ENCODE measurements at places on chromosomes 16 and 17.
A peak's percentile ranks its signal among the peaks of the same experiment; 100 is the strongest.

GRCh38 chr16:83744441-83744981 lies 63.3 kb upstream of the HSBP1 start:
- peak; percentile 38 for DNase-seq

DNA sequence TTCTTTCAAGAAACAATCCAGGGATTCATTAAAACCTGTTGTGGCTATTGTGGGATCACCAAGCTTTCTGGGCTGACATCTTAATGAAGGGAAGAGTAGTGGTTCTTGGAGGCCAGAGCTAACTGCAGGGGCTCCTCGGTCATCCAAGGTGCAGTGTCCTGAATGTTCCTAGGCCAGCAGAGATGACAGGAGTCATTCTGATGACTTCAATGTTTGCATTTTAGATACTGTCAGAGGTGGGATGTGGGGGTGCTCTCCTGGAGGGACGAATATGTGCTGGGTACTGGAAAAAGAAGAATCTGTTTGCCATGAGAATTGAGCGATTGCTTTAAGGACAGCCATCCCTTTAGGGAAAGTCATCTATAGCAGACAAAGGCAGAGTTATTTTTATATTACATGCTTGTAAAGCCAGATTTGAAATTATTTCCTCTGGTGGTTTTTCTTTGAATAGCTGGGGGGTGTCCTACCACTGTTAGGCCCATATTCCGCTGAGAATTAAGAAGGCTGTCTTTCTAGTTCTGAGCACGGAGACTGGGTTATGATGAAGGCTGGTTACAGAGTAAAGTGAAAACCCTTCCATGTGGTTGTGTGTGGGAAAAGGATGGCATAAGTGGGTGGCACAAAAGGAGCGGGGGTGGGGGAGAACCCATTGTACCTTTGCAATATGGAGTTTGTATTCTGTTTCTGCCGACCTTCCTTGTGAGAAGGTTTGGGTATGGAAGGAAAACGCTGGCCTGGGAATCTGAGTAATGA lies 7.4 kb downstream of the HLF start:
- DNase-seq: no peak

- DNase-seq: no peak
These were observed 21.2 kb downstream of the CLEC16A start for GRCh38 chr16:10965440-10966061.

- no peak for DNase-seq
These were observed 13.3 kb downstream of the SOCS1 start for GRCh38 chr16:11242658-11243057.

DNA sequence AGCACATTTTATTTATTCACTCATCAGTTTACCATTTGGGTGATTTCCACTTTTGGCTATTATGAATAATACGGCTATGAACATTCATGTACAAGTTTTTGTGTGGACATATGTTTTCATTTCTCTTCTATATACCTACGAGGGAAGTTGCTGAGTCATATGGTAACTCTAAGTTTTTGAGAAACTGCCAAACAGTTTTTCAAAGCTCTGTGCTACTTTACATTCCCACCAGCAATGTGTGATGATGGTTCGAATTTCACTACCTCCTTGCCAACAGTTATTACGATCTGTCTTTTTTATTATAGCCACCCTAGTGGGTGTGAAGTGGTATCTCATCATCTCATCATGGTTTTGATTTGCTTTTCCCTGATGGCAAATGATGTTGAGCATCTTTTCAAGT lies 63.7 kb upstream of the MRTFB start:
- DNase-seq: no peak

- no peak for DNase-seq
These were observed 81.5 kb downstream of the AMFR start for GRCh38 chr16:56343661-56344517.

DNA sequence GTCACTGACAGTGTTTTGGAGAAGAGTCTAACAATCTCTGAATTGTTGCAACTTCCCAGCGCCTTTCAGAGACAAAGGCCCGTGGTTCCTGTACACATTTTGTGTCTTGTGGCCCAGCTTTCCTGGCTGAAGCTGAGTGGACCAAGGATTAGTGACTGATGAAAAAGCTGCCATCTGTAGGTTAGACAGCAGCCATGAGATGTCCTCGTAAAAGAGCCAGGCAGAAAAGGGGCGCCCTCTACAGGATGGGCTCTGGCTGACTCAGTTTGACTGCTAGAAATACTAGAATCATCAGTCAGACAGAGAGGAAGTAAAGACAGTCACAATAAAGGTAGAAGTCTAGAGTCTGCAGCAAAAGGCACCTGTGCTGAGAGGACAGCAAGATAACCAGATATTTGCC lies 26.5 kb upstream of the NF1 start:
- DNase-seq: peak; percentile 60

- DNase-seq: peak; percentile 82
These were observed 155.7 kb downstream of the CMIP start for GRCh38 chr16:81600275-81600674.

DNA sequence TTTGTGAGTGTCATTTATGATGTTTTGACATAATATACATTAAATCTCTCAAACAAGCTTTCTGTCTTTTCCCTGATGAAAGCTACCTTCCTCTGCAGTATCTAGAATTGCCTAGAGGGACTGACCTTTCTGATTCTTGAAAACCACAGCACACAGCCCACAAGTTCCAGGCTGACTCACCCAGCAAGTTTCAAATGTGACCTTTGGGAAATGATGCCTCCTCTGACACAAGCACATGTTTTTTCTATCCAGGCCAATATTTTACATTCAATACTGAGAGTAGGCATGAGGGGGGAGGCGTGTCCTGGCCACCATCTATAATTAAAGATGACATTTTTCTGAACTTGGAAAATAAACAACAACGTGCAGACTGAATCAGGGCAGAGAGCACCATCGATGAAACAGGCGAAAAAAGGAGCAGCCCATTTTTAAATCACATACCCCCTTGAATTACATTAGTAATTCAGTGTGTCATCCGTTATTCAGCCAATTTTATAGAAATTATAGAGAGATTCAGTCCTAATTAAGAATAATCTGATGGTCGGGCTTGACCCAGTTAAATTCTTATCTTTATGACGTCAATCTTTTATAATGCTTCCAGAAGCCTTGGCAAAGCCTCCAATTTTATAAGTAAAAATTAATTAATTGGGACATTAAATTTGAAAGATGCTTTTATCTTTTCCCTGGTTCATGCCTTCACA lies 292.6 kb upstream of the CDH11 start:
- peak; percentile 73 for DNase-seq

- DNase-seq: no peak
These were observed 35.0 kb downstream of the NKD1 start for GRCh38 chr16:50583211-50583610.

GRCh38 chr16:64412578-64413280 lies 709.1 kb downstream of the CDH11 start:
- peak; percentile 88 for DNase-seq

DNA sequence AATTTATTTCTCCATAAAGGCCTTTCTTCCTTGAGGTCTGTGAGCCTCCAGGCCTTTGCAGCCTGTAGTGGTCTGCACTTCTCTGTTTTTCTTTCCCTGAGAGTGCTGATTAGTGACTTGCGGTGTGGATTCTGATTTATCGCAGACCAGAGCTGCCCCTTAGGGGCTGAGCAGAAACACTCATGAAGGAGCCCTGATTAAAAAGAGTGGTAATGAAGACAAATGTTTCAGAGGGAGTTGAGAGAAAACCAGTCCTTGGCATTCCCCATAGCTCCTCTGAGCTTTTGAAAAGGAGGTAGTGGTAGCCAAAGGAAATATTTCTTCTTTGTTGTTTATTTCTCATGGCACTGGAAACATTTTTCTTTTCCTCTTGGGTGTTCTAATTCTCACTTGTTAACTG lies 268.1 kb upstream of the TBX2 start:
- no peak for DNase-seq

DNA sequence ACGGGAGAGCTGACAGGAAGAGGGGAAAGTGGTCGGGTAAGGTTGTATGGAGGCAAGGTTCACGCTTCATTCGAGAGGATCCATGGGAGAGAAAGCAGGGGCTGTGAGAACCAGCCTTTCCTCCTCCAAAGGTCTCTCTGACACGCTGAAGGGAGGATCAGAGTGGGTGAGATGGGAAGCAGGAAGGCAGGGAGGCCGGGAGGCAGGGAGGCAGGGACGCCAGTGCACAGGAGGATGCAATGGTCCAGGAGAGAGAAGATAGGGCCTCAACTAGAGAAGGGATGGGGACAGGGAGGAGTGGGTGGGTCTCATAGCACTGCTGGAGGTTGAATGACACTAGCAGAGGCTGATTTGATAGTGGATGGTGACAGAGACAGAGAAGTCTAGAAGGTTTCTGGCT lies 54.1 kb downstream of the PIMREG start:
- no peak for DNase-seq

- DNase-seq: no peak
These were observed 95.5 kb upstream of the DHX40 start for GRCh38 chr17:59469786-59470485.

DNA sequence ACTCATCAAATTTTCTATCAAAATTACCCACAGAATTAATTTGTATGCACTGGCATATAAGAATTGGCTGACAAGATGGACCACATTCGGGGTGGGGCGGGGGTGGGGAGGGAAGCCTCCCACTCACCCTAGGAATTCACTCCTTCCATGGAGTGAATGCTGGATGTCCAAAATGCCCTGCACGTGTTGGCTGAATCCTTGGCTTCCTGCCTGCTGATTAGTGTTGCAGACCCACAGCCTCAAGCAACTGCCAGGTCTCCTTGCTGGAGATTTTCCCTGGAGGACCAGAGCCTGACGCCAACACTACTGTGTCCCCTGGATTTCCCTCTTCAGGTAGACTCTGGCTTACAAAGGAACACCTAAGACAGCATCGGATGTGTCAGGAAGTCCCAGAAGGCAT lies 575.7 kb upstream of the CDH11 start:
- DNase-seq: no peak

DNA sequence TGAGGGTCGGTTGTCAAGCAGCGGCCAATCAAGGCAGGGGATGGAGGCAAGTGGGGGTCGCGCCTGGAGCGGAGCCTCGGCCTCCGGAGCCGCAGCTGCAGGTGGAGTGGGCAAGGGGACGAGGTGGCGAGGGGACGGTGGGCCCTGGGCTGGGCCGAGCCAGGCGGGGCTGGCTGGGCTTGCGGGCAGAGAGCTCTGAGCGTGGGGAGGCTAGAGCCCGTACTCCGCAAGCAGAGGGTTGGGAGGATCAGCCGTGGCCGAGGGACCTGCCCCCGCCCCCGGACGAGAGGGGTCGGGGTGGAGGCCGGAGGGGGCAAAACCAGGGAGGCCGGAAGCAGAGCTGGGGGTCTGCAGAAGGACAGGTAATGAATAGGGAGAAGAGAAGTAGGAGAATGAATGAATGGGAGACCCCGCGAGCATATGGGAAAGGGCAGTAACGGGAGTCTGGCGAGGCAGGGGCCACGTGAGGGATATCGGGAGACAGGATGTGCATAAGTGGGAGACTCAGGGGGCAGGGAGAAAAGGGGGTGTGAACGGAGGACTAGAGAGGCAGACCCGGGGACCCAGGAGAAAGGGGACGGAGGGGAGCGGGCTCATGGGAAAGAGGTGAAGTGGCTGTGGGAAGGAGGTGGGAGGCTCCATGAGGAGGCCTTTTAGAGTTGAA lies at the start of gene KATNB1:
Gene KATNB1, plus strand, starts transcription at position 16 of the 664 bp plus-strand sequence. CDS start 1,474 bp downstream, outside the sequence.
- peak; percentile 17 for DNase-seq

GRCh38 chr17:29111816-29112499 lies 68.2 kb downstream of the MYO18A start:
- DNase-seq: peak; percentile 36

DNA sequence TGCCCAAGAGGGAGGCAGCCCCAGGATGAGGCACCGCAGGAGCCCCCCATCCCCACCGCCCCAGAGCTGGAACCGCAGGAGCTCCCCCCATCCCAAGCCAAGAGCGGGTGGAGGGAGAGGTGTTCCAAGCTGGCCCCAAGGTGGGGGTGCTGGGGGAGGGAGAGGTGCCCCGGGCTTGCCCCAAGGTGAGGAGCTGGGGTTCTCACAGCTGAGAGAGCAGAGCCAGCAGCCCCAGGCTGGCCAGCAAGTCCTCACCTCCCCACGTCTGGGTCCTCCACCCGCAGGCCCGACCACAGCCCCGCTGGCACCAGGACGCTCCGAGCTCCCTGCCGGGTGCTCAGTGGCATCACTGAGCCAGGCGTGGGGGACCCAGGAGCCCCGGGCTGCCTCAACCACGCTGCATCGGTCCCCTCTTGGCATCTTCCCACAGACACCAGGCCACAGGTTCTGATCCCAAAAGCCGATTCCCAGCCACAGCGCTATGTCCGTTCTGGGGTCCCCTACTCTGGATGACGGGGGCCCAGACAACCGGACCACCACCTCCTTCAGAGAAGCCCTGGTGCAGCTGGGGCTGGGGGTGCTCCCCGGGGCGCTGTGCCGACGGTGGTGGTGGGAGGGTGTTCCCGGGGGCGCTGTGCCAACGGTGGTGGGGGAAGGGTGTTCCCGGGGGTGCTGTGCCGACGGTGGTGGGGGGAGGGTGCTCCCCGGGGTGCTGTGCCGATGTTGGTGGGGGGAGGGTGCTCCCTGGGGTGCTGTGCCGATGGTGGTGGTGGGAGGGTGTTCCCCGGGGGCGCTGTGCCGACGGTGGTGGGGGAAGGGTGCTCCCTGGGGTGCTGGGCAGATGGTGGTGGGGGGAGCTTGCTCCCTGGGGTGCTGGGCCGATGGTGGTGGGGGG lies 15.4 kb upstream of the WDR45B start:
- no peak for DNase-seq

- no peak for DNase-seq
These were observed 18.8 kb downstream of the CDK5RAP3 start for GRCh38 chr17:47989700-47990099.

- peak; percentile 96 for DNase-seq
These were observed at the start of the genes HCFC1R1 and THOC6 for GRCh38 chr16:3023669-3024478. HCFC1R1 (minus strand) TSS chr16:3023942; CDS start chr16:3023941, 1 bp downstream. THOC6 (plus strand) TSS chr16:3024035; CDS start chr16:3024327, 292 bp downstream.

DNA sequence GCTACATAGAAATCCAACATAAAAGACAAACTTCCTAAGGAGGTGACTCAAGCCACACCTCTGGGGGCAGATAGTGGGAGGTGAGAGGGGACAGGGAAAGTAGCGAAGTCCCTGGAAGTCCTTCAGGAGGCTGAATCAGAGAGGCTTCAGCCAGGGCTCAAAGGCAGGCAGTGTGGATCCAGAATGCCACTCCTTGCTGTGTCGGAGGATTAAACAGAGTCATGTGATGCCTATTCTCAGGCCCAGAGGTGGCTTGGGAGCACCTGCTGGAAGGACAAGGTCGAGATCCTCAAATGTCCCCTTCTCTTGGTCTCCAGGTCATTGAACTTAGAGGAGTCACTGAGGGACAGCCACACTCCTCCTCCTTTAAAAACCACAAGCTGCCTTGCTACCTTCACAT lies 391.1 kb downstream of the SOX9 start:
- DNase-seq: no peak

GRCh38 chr16:2121853-2122252 lies 13.8 kb downstream of the PKD1 start:
- DNase-seq: no peak

All from foreskin melanocyte (primary cell).